ENCODE measurements at places on chromosomes 16 and 17.

DNA sequence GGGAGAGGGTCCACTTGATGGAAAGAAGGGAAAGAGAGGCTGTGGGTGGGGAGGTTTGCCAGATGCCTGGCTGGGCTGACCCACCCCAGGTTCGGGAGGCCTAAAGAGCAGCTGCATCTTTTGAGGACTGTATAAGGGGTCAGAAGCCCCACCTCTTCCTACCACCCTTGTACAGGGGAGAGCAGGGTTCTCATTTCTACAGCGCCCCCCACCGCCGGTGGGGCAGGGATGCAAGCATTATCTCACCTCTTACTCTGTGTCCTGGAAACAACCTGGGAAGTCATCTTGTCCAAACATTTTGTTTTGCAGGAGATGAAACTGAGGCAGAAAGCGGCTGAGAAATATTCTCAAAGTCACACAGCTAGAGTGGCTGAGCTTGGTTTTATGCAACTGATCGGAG is 22.5 kb upstream of the CCDC182 start:
- no peak for DNase-seq

DNA sequence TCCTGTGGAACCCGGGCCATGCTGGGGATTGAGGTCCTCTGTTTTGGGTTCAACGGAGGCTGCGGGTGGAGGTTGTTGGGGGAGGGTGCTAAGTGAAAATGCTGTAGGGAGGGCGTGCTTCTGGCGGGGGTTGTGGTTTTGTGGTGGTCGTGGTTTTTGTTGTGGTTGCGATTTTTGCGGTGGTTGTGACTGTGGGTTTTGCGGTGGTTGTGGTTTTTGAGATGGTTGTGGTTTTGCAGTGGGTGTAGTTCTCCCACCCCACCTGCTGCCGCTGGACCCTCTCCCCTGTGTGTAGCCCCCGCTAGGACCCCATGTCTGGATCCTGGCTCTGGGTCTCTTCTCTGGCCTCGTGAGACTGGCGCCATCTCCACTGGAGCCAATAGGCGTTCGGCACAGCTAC is 4.9 kb upstream of the SSTR5 start:
- no peak for DNase-seq

GRCh38 chr16:52592778-52593177 is 45.8 kb upstream of the TOX3 start:
- no peak for DNase-seq

- DNase-seq, result peak; percentile 65
These were observed 76.6 kb downstream of the CMIP start for GRCh38 chr16:81521141-81521626.

GRCh38 chr17:5785867-5786509 is 201.7 kb upstream of the NLRP1 start:
- no peak for DNase-seq

GRCh38 chr16:68722119-68723024 is 14.7 kb upstream of the CDH1 start:
- no peak for DNase-seq

- DNase-seq, result no peak
These were observed 72.9 kb downstream of the CYTH1 start for GRCh38 chr17:78709119-78709681.

DNA sequence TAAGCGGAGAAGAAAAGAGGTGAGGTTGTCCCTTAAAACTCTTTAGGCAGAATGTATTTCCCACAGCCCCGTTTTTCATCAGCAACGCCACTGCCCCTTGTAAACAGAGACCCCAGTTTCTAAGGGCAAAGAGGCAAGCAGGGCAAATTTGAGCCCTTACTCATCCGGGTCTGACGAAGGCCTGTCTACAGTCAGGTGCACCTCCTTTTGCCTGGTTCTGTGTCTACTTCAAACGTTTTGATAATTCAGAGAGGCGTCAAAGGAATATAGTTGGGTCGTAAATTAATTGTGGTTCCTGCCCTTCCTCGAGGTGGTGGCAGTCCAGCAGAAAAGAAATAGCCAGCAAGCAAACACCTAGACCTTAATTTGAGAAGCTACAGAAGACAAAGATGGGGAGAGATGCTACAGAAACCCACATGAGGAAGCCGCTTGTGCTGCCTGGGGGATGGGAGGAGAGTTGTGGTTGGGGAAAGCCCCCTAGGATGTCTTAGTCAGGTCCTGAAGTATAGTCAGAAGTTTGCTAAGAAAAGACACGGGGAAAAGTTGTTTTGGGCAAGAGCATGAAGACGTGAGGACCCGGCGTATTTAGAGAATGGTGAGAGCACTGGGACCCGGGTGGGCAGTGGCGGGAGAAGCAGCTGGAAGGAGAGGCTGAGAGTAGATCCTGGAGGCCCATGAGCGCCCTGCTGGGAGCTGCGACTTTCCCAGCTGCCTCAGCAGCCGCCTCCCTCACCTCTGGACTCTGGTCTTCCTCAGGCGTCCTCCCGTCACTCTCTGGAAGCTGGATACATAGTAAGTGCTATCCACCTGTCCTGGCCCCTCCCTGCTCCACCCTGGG is 2.4 kb downstream of the FBRS start:
- peak; percentile 72 for DNase-seq

DNA sequence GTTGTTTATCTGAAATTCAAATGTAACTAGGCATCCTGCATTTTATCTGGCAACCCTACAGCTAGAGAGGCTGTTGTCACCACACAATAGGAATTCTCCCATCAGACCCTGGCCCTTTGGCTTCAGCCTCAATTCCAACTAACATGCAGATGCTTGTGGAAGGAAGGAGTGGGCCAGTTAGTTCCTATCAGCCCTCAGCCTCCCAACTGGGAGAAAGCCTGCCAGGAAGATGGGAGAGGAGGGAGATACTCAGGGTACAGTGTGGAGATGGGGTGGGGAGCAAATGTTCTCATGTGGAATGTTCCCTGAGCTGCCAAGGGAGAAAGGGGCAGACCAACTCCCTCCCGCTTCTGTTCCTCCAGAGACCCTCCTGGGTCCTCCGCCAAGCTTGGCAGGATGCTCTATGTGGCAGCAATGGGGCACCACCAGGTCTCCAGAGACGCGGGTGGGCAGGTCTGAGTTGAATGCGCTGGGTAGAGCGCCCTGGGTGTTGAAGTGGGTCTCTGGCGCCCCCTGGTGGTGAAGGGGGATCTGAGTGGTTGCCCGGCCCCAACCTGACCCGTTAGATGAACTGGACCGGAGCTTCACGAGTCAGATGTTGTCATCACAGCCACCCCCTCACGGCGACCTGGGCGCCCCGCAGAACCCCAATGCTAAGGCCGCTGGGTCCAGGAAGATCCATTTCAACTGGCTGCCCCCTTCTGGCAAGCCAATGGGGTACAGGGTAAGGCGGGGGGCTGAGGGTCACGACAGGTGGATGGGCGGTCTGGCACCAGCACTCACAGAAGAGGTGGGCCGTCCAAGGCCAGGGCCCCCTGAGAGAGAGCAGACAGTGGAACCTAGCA is 15.2 kb downstream of the GALK1 start:
- peak; percentile 74 for DNase-seq

GRCh38 chr17:17345294-17345597 is 42.1 kb downstream of the NT5M start:
- no peak for DNase-seq

GRCh38 chr16:74586948-74587347 is 20.0 kb downstream of the GLG1 start:
- no peak for DNase-seq

DNA sequence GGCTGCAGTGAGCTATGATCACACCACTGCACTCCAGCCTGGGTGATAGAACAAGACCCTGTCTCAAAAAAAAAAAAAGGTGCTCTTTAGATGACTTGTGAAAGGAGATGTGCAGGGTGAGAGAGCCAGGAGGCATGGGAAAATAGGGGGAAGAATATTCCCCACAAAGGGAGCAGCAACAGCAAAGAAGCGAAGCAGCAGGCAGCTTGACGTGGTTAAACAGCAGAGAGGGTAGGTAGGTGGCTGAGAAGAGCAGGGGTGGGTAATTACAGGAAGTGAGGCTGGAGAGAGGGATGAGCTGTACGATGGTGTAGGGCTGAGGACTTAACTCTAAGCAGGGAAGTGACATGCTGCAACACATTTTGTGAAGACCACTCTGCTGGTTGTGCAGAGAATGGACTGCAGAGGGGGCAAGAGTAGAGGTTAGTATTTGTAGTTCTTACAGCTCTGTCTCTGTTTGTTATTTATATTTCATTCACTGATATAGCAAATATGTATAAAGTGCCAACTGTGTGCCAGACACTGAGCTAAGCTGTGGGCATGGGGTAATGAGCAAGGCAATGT is 1.6 kb downstream of the HEATR3 start:
- DNase-seq, result no peak

GRCh38 chr16:12685806-12686205 is 117.9 kb downstream of the CPPED1 start:
- no peak for DNase-seq

GRCh38 chr17:68777243-68777855 is 176.2 kb upstream of the FAM20A start:
- DNase-seq, result no peak

DNA sequence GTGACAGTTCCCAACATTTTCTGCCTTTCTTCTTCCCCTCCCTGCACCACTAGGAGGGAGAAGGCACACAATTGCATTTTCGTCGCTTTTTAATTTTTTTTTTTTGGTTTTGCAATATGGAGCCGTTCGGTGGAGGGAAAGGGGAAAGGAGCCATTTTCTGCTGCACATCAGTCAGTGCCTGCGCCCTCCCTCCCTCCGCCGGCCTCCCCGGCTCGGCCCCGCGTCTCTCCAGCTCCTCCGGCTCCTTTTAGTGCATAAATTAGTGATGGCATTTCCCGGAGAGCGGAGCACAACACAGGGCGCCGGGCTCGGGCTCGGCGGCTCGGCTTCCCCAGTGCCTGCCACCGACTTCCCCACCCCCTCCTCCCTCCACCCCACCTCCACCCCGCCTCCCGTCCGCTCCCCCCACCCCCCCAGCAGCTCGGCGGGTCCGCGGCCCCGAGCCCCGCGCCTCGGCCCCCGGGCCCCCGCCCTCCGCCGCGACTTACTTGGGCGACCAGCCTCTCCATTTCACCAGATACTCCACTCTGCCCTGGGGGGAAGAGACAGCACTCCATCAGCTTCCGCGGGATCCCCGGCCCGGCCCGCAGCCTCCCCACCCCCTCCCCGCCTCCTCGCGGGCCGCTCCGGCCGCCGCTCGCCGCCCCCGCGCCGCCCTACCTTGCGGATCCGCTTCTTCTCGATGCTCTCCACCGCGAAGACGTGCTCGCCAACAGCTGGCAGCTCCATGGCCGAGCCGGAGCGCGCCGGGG is 542 bp downstream of the CBX4 start:
- peak; percentile 39 for DNase-seq

DNA sequence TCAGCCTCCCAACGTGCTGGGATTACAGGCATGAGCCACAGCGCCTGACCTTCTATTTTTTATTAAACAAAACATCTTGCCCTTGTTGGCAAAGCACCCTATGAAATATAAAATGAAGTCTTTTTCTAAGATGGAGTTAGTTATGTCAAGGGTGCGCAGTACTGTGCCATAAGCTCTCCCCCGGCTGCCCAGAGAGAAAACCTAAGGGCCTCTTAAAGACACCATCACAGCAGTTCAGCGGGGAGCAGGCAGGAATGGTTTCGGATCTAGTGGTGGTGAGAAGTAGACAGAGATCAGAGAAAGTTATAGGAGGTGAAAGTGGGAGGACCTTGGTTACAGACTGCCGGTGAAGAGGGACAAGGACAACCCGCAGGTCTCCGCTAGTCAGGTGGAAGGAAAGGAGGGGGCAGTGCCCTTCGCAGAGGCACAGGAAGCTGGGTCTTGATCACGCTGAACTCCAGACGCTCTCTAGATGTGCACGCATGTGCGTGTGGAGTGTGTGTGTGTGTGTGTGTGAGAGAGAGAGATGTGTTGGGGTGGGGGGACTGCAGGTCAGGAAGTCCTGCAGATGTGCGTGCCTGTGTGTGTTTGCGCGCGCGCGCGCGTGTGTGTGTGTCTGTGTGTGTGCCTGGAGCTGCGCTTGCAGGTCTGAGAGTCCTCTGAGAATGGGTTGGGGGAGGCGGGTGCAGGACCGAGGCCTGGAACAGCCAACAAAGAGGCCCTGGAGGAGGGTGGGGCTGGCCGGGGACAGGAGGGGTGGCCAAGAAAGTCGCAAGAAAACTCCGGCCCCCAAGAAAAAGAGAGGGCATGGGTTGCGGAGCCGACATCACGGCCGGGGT is 748 bp upstream of the CMTM3 start:
- DNase-seq, result peak; percentile 53

GRCh38 chr17:81341516-81342268 is 46.6 kb upstream of the SLC38A10 start:
- no peak for DNase-seq
